ENCODE measurements at places on chromosomes 5 and 9.

DNA sequence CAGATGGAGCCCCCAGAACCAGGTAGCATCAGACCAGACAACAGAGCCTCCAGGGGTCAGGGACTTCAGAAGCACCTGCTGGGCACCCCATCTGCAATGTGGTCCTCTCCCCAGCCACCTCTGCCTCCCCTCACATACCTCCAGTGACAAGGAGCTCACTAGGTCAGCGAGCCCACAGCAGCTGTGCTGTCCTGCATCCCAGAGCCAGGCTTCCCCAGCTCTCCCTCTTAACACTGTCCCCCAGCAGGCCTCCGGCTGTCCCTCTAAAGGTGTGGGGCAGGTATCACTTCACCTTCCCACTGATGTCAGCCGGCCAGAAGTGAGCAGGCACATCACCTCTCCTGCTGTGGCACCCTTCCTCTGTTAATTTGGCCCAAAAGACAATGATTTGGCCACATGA is 83.6 kb downstream of the LMX1B start:
- no peak for DNase-seq

- DNase-seq: peak; percentile 3
Measured at GRCh38 chr5:77590347-77590746, 48.2 kb downstream of the OTP start.

DNA sequence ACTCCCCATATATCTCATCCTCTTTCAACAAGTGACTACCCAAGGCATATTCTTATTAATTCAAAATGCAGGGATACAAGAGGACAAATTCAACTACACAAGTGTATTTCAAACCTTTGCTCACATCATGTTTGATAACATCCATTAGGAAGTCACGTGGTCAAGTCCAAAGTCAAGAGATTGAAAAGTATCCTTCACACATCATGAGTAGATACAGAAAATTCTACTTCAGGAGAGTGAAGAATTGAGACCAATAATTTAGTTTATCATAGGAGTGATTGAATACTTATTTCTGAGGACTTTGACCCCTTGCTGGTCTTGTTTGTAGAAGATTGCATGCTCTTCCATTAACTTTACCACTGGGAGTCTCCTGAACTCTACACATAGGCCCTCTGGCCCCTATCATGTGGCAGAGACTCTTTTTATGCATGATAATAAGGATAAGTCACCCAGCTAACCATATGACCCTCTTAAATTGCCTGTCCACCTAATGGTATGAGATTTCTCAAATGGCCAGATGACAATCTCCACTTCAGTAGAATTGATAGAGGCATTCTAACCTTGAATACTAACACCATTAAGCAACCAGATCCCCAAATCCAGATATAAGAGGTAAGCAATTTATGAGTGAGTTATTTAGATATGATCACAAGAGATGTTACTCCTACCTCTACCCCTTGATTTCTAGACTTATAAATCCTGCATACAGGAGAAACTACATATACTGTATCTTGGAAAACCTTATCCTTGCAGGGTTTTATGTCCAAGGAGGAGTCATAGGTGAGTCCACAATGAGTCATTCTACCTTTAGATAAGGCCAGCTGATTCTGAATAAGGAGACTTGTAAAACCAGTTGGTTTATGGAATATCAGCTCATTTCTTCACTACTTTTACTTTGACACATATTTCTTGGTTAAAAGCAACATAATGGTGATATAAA is 26.6 kb upstream of the SLC46A2 start:
- no peak for DNase-seq

GRCh38 chr5:60724126-60724525 is 24.2 kb upstream of the DEPDC1B start:
- no peak for DNase-seq

DNA sequence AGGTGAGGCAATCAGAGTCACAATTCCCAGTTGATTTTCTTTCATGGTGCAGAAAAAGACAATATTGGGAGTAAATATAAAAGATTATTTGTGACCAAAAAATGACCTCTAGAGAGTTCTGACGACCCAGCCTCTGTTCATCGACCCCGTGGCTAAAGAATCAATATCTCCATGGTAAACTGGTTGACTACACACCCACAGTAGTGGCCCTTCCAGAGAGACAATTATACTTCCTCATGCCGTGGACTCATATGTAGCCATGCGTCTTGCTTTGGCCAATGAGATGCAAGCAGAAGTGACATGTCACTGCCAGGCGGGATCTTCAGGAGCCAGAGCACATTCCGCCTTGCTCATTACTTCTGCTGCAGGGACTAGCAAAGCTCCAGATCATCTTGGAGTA is 163.3 kb upstream of the RAD23B start:
- DNase-seq: no peak

GRCh38 chr5:27473307-27474046 is 435.1 kb upstream of the CDH9 start:
- DNase-seq: no peak

- DNase-seq: no peak
Measured at GRCh38 chr9:105198023-105198422, 46.4 kb upstream of the SLC44A1 start.

DNA sequence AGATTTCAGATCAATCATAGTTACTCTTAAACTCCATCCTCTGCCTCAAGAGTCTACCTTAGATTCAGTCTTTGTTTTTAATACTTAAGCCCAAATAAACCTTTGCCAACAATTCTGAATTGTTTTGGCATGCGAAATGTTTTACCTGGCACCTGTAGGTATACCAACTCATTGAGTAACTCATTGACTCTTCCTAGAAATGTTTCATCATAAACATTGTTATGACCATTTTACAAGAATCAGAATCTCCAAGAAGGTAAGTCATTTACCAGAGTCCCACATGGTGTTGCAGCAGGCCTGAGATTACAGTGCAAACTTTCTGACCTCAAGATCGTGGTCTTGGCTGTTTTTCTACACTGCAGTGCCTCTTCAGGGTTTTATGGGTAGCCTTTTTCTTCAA is 750.4 kb downstream of the BRINP1 start:
- DNase-seq: no peak
